Activated T-helper 9 cell treated with anti-CD3 and anti-CD28 coated beads, Interleukin-2, amount 50 U/mL, for 16 hours (primary cell): ENCODE measurements at places on chromosomes 16 and 17.

DNA sequence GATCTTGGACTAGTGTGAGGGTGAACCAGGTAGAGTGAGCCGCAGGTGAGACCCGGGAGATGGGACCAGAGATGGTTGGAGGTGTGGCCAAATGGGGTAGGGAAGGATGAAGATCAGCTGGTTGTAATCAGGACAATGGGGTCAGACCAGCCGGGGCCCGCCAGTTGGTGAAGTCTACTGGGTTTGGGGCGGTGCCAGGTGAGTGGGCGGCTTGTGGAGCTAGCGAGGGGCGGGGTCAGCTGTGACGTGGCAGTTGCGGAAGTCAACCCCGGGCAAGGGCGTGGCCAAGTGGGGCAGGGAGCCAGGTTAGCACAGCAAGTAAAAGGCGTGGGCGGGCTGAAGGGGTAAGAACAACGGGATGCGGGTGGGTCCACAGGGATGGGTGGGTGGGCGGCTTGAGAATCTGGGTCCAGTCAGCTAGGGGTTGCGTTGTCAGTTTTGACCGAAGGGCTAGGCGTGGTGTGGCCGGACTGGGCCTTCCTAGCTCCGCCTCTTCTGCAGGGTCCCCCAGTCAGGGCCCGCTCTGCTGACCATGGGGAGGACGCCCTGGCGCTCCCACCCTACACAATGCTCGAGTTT is 25.5 kb upstream of the ALKBH5 start:
- DNase-seq: peak; percentile 88

GRCh38 chr17:79866791-79867518 is 27.7 kb upstream of the CBX4 start:
- DNase-seq: no peak

GRCh38 chr17:66537502-66537901 is 235.1 kb downstream of the PRKCA start:
- DNase-seq: no peak

DNA sequence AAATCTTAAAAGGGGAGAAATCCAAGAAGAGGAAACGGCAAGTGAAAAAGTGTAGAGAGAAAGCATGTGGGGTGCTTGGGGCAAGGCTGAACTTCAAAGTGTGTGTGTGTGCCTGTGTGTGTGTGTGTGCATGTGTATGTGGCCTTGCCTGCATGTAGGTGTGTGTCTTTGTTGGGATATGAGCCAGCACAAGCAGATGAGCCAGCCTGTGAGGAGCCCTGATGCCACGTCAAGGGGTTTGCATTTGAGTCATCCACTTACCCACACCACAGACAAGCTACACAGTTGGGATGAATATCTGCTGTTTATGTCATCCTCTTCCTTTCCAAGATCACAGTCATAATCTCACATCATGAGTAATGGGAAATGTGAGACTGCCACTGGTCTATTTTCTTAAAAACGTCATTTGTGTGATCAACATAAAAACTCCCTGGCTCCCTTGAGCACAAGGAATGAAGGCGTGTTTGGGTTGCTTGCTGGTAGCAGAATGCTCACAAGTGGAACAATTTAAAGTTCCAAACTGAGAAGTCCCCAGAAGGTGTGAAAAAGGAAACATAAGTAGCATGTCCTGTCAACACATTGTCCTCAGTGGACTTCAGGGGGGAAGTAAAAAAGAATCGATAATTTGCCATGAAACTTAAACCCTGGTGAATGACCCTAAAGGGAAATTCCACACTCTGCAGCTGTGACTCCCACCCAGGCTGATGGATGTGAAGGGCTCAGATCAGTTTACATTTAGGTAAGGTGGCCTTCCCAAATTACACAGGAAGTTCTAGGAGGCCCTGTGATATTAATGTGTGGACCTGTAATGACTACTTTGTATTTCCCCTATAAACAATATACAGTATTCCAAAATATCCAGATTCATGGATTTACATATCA is 14.7 kb downstream of the KCTD19 start:
- peak; percentile 67 for DNase-seq

DNA sequence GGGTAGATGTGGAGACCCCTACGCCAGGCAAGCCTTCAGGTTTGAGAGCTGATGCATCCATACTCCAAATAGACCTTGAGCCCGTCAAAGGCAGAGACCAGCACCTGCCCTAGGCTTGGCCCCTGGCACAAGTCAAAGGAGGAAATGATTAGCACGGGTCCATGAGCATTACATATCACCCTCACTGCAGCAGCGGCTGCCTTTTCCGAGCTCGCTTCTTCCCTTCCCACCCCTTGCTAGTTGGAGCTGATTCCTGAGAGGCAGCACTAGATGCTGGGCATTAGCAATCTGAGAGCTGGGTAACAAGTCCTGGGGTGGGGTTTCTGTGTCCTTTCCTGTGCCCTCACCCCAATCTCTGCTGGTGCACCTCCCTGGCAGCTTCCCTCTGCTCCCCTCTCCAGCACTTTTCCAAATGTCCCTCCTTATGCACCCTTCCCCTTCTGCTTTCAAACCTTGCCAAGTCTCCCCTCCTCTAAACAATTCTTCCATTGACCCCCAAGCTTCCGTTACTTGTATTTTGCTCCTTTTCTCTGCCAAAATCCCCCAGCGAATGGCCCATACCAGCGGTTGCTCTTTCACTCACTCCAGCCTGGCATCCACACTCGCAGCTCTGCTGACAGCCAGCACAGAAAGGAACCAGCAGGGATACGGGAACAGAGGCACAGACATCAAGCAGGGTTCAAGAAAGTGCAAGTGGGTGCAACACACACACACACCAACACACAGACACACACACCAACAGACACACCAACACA is 3.0 kb downstream of the CDRT4 start:
- DNase-seq: no peak

DNA sequence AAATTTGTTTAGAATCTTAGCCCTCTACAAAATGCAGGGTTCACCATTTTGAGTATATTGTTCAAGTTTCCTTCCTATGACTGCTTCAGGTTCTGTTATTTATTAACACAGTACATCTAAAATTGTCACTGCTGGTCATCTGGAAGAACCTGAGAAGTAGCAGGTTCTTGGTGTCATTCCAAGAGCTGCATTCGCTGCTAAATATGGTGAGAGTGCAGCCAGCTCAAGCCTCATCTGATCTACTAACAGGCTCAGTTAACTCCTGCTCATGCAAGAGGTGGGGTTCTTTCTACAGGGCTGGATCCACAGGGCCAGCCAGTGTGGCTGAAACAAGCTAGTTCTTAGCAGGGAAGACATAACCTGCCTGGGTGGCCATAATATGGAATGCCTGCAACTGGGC is 1946.1 kb downstream of the TP53TG3F start:
- no peak for DNase-seq

GRCh38 chr16:67199011-67199807 is at the start of gene ELMO3:
Gene ELMO3, plus strand, starts transcription at chr16:67199131. Its CDS starts 196 bp downstream, at chr16:67199327.
- DNase-seq: no peak

DNA sequence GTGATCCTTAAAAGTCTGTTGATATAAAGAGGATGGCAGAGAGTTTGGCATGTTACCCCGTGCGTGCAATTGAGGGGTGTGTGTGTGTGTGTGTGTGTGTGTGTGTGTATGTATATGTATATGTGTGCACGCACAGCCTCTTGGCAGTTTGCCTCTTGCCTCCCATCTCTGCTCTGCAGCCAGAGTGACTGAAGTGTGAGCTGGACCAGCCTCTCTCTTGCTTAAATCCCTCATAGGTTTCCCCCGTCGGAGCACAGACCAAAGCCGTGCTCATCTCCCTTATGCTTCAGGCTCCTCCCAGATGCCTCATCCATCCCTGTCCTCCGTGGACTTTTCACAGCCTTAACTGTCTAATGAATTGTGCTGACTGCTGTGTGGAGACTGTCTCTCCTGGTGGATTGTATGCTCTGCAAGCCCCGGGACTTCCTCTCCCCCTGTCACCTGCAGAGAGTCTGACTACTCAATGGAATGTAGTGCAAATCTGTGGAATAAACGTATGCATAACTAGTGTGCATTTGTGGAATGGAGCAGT is 413.5 kb downstream of the CPPED1 start:
- DNase-seq: no peak

DNA sequence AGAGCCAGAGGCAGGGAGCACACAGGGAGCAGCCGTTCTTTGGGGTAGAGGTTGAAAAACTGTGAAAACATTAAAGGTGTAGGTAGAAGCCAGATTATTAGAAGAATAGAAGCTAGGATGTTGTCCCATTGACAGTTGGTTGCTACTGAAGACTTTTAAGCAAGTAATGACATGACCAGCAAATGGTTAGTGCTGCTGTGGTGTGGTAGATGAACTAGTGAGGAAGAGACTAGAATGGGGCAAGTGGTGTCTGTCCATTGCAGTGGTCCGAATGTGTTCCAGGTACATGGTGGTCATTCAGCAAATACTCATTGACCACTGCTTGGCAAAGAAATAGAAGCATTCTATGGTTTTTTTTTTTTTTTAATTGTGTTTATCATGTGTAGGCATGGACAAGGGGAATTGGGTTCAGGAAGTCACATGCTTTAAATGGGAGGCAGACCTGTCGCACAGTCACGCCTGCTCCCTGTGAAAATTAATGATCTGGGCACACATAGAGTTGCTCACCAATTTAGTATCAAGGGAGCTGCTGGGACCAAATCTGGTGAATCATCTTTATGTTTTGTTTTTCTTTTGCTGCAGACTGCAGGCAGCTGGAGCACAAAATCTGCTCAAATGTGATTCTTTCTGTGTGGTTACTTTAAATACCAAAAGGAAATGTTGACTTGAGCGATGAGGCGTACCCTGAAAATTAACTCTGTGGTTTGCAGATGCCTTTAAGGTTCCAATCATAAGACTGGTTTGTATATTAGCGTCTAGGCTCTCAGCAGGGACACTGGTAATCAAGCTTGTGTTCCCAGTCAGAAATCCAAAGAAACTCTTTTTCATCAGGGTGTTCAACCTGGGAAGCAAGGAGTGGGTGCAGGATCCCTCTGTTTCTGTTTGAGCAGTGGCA is 30.7 kb downstream of the YPEL2 start:
- peak; percentile 14 for DNase-seq

GRCh38 chr16:65697065-65697464 is 575.2 kb upstream of the CDH11 start:
- DNase-seq: no peak

DNA sequence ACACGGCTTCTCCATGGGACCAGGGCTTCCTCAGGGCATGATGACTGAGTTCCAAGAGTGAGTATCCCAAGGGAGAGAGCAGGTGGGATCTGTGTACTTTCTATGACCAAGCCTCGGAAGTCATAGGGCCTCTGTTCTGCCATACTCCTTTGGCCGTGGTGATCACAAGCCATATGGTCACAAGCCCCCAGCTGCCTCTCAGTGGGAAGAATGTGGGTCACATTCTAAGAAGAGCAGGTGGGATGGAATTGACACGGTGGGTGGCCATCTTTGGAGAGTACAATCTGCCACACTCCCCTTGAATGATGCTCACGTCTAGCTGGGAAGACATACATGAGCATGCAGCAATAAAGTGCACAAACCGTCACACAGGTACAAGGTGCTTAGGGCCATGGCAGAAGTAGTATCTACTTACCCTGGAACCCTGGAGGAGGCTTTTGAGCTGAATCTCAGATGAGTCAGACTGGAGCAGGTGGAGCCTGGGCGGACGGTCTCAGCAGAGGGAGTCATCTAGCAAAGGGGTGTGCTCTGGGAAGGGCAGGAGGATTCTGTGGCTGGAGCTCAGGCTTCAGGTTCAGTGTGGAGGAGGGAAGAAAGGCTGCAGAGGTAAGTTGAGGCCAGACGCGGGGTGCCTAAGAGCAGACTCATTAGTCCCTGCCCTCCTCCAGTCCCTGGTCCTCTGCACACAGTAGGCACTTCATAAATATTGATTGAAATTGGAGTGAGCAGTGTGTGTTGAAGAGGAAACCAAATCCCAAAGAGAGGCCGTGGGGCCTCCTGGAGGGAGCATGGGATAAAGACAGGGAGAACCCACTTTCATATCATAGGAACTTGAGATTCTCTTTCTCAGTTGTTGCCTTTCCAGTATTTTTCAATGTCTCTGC is 26.6 kb downstream of the GOSR2 start:
- no peak for DNase-seq

GRCh38 chr16:66250686-66251431 is 115.6 kb upstream of the CDH5 start:
- DNase-seq: no peak

DNA sequence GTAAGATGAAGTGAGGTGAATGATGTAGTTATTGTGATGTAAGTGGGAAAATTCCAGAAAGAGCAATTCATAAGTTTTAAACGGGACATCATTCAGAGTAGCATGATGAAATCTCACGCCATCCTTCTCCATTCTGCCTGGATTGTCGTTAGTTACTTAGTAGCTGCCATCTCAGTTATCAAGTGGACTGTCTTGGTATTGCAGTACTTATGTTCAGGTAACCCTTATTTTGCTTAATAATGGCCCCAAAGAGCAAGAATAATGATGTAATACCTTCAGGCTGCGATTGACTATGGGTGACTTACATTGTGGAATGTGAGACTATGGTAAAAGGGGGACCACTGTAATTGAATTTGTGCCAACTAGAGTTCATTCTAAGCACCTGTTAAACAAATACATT is 234.1 kb upstream of the TOM1L1 start:
- DNase-seq: no peak

GRCh38 chr17:82563318-82563717 is 43.8 kb downstream of the FOXK2 start:
- no peak for DNase-seq

DNA sequence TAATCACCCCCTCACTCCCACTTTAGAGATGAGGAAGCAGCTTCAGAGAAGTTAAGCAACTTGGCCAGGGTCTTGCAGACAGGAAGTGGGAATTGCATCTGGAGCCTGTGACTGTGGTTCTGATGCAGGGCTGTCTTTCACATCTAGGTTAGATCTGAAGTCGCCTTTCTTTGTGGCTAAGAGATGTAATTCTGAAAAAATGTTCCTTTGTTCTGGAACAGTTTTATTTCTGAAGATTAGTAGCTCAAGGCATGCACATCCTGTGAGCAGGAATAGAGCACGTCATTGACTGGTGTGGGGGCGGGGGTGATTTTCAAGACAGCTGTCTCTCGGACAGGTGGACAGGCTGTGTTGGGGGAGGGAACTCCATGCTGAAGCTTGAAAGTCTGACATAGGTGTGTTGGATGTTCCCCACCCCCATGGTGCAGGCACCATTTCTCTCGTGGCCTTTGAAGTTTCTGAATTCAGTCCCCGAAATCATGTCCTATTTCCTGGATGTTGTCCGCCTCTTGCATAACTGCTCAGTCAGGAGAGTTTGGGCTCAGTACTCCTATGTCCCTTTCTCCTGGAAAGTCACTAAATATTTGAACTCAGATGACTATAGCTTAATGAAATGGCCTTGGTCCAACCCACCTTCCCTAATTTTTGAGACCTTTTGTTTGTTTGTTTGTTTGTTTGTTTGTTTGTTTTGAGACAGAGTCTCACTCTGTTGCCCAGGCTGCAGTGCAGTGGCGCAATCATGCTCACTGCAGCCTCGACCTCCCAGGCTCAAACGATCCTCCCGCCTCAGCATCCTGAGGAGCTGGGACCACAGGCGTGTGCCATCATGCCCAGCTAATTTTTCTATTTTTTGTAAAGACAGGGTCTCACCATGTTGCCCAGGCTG is 21.0 kb upstream of the HERPUD1 start:
- no peak for DNase-seq
